ENCODE measurements at places on chromosomes 5 and 9.
A peak's percentile ranks its signal among the peaks of the same experiment; 100 is the strongest.

DNA sequence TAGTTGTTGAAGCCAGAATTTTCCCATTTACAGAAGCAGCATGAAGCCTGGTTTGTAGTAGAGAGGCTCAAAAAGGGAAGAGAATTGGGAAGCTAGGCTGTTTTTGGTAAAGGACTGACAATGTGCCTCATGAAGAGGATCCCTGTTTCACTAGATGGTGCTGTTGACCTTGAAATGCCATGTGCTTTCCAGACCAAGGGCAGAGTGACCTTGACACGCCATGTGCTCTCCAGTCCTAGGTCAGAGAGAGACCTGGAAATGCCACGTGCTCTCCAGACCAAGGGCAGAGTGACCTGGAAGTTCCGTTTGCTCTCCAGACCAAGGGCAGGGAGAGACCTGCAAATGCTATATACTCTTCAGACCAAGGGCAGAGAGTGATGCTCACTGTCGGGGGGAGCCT is 32.0 kb downstream of the UNC13B start:
- DNase-seq: no peak

- DNase-seq: no peak
Observed at GRCh38 chr9:81632599-81632998, 56.7 kb downstream of the TLE1 start.

GRCh38 chr9:82254646-82255367 is 266.2 kb downstream of the SPATA31D1 start:
- no peak for DNase-seq

GRCh38 chr5:158305861-158306260 is 446.9 kb upstream of the CLINT1 start:
- no peak for DNase-seq

DNA sequence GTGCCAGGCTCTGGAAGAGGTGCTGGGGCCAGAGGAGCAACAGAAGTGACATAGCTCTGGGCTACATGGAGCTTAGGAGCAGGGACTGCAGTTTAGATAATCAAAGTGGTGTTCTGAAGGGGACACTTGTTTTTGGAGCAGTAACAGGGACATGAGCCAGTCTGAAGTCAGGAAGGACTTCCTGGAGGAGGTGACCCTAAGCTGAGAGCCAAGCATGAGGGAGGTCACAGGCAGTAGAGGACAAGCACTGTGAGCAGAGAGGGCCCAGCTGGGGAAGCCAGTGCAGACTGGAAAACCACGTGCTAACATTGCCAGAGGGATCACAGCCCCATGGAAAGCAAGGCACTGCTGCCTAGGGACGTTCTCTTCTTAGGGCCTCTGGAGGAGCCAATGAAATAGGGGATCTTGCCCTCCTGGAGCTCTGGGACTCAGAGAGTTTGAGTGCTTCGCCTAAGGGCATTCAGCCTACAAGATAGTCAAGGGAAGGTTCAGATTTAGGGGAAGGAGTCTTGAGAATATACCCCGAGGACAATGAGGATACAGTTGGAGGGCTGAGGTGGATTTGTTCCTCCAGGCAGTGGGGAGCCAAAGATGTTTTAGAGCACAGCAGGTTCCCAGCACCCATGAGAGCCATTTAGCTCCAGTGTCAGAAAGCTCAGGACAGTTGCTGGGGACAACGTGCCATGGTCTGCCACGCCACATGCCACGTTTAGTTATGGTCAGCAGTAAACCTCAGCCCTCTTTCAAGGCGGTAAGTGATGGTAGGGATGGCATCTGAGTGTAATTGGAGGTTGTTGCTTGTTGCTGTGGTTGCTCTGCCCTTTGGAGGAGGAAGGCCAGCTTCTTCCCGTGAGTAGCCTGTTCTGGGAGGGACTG is 40.5 kb upstream of the SH3PXD2B start:
- DNase-seq: no peak

DNA sequence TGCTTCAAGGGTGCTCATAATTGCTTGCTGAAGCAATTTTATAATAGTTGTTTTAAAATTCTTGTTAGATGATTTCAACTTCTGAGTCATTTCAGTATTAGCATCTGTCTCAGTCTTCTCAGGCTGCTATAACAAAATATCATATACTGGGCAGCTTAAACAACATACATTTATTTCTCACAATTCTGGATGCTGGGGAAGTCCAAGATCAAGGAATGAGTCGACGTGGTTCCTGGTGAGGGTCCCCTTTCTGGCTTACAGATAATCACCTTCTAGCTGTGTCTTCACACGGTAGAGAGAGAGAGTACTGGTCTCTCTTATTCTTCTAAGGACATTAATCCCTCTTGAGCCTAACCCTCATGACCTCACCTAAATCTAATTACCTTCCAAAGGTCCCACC is 160.4 kb downstream of the SIL1 start:
- no peak for DNase-seq

DNA sequence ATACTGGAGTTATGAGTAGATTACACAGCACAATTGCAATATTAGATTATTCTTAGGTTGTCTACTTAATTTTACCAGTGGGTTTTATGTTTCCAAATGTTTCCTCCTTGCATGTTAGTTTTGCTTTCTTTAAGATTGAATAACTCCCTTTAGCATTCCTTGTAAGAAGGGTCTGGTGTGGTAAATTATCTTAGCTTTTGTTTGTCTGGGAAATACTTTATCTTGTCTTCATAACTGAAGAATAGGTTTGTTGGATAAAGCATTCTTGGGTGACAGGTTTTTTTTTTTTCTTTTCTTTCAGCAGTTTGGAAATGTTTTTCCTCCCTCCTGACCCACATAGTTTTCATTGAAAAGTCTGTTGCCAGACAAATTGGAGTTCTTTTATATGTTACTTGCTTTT is 531.1 kb downstream of the ANXA1 start:
- no peak for DNase-seq

- no peak for DNase-seq
Observed at GRCh38 chr5:17024686-17025180, 88.6 kb upstream of the MYO10 start.

DNA sequence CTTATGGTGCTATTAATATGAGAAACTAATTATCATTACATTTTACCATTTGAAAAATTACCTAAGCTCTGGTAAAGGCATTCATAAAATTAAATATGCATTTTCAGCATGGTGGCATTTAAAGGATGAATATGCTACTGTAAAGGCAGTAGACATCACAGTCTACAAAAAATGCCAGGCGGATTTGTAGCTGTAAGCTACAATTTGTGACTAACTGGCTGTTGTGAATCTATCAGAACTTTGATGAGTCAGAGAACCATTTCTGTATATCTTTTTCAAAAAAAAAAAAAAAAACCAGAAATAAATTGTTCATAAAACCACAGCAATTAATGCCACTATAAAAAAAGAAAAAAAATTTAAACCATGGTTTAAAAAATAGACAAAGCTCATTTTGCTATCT is 186.3 kb downstream of the NFIB start:
- DNase-seq: no peak

DNA sequence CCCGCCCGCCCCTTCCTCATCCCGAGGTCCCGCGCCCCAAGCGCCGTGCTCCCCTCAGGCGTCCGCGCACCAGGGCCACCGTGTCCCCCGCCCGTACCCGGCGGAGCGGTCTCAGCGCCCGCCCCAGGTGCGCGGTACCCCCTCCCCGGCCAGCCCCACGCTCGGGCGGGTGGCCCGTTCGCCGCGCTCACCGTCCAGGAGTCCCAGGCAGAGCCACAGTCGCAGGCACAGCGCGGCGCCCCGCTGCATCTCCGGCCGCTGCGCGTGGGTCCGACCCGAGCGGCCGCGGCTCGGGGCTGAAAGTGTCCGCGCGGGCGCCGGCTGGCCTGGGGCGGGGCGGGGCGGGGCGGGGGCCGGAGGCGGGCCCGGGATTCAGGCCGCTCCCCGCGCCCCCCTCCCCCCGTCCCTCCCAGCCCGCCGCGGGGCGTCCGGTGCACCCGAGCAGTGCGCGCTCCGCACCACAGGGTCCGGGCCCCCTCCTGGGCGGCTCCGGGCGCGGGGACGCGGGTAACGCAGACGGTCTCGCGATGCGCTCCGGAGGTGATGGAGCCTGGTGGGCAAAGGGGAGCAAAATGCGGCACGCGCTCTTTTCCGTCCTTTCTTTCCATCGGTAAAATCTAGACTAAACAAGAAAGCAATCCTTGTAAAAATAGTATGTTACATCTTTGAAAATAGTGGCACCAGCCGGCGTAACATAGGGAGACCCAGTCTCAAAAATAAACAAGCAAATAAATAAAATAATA is at the start of gene FLT4:
Gene FLT4 (minus strand): TSS at position 304 of the 743 bp plus-strand sequence. CDS start 55 bp downstream, at position 249.
- DNase-seq: peak; percentile 20

DNA sequence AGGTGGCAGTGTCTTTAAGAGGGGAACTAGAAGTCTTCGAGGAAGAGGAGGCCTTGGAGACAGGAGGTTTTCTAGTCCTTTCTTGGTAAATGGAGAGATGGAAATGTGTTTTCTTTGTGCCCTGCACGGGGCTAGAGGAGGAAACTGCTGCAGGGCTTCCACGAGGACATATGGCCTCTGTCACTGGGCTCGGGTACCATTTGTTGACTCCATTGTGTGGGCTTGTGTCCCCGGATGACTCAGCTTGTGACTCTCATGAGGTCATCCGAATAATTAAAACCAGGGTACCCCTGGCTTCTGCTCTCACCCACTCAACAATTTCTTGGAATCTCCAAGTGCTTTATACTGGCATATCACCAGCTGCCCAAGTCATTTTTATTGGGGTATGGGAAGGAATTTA is 261.7 kb downstream of the KIF4B start:
- no peak for DNase-seq

- DNase-seq: no peak
Observed at GRCh38 chr5:131825404-131826013, 28.7 kb upstream of the FNIP1 start.

- DNase-seq: no peak
Observed at GRCh38 chr9:2839040-2839439, 4.9 kb downstream of the PUM3 start.

DNA sequence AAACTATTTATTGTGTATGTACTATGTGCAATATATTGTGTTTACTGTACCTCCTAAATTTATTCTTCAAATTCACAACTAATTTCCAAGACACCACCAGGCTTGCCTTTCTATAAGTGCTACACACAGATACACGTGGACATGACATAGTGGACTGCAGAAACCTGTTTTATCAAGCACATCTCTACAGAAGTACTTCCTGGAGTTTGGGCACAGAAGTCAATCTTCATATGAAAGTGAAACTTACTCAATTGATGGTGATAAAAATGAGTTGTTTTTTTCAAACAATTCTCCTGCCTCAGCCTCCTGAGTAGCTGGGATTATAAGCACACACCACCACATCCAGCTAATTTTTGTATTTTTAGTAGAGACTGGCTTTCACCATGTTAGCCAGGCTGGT is 57.6 kb downstream of the NLN start:
- no peak for DNase-seq

DNA sequence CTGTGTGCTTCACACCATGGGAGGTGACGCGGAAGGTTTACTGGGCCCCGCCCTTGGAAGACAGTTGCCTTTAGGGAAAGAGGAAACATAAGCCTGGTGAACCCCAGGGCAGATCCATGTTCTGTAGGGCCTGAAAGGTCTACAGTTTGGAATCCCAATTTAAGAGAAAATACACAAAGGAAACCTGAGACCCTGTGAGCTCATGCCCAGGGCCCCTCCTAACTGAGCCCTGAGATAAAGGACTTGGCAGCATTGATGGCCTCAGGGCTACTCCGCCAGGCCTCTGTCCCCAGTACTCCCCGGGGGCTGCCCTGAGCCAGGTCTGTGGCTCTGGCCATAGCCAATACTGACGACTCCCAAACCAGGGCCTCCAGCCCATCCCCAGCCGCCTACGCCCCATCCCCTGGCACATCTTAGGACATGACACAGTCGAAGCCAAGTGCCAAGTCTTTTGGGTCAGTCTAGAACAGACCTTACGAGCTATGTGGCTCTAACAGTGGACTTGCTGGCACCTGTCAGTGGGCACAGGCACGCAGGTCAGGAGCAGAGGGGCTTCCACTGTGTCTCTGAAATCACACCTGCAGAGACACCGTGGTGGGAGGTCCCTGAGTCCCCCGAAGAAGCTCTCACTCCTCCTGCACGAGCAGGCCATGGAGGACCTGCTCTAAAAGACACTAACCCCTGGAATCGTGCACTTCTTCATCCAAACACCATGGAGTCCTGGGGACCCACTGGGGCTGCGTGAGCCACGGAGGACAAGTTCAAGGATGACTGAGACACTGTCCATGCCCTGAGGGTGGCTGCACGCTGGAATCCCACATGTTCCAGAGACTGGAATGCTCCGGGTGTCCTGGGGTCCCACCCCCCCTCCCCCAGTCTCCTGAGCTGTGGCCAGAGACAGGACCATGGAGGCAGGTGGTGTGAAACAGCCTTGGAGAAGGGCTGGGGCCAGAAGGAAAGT is 40.3 kb upstream of the BARHL1 start:
- no peak for DNase-seq

- no peak for DNase-seq
Observed at GRCh38 chr5:132239776-132240175, 12.1 kb upstream of the P4HA2 start.

- no peak for DNase-seq
Observed at GRCh38 chr9:112548051-112548440, 61.4 kb downstream of the KIAA1958 start.

DNA sequence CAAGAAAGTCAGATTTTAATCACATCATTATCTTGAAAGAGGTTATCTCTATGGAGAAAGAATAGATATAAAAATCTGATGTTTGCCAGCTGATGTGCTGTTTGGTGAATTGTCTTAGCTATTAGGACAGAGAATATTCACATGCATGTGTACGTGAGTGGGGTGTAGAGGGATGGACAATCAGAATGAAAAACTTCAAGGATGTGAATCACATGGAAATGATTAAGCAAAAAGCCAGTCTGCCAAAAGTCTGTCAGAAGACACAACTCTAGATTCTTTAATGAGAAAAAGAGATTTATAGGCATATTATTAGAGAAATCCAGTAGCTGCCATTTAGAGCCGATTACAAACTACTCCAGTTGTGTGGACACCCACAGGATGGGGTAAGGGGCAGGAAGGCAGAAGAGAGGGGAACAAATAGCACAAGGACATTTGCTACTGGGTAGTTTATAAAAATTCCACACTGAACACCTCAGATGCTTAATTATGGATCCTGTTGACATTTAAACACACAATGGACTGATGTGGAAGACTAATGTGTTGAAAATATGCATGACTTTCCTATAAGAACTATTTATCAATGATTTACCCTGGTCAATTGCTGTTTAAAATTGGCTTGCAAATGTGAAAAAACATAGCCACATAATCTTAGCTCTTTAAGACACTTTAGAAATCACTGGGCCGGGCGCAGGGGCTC is 127.4 kb downstream of the PTTG1 start:
- DNase-seq: no peak

DNA sequence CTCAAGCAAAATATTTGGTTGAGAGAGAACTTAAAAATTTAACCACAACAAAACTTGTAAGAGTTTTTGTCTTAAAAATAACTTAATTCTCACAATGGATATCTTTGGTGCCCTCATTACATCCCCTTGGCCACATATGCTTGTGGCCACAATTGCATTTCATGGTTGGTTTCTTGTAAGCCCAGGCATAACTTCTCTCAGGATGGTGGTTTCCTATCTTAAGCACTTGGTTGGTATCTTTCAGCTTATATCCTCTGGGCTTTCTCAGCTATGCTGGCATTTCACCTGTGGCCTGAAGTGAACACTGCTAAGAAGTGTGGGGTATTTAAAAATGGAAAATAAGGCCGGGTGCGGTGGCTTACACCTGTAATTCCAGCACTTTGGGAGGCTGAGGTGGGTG is 212.4 kb upstream of the MEF2C start:
- DNase-seq: no peak

- DNase-seq: no peak
Observed at GRCh38 chr9:135260221-135261180, 173.0 kb downstream of the OLFM1 start.

GRCh38 chr5:53017794-53018391 is 28.7 kb downstream of the ITGA2 start:
- no peak for DNase-seq

Data from DND-41 (cell line).